IMR-90 (cell line): ENCODE measurements at places on chromosomes 6 and 20.

- H3K36me3 ChIP-seq: no peaks in the 10 kb centered on the region
- DNase-seq: no peak
- no peak overlapping the region for H3K27ac ChIP-seq
- H3K4me1 ChIP-seq: no peaks in the 10 kb centered on the region
- no peaks in the 10 kb centered on the region for H3K27me3 ChIP-seq
- no peak overlapping the region for H3K4me3 ChIP-seq
Observed at GRCh38 chr20:52601295-52601971, 370.7 kb upstream of the TSHZ2 start.

DNA sequence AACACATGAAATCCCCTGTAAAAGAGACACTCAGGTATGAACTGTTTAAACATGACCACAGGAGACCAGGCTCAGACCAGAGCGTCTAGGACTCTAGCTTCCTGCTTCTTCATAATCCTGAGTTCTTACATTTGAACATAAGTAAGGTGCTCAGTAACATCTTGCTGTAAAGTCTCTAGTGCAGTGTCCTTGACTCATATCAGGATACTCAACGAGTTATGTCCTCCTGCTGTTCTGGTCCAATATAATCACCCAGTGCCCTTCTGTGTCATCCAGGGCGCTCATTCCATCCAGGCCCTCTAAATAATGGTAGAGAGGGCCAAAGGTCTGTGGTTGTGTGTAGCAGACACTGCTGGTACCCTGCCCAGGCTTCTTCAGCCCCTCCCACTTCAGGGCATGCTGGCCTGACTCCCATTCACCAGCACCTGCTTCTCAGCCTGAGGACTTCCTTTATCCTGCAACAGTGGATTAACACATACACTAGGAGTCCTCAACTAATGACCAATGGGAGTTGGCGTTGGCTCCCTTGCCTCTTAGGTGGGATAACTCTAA is 66.8 kb upstream of the MOCS1 start:
- H3K27ac ChIP-seq: no peak overlapping the region
- H3K4me1 ChIP-seq: no peaks in the 10 kb centered on the region
- H3K27me3 ChIP-seq: no peaks in the 10 kb centered on the region

DNA sequence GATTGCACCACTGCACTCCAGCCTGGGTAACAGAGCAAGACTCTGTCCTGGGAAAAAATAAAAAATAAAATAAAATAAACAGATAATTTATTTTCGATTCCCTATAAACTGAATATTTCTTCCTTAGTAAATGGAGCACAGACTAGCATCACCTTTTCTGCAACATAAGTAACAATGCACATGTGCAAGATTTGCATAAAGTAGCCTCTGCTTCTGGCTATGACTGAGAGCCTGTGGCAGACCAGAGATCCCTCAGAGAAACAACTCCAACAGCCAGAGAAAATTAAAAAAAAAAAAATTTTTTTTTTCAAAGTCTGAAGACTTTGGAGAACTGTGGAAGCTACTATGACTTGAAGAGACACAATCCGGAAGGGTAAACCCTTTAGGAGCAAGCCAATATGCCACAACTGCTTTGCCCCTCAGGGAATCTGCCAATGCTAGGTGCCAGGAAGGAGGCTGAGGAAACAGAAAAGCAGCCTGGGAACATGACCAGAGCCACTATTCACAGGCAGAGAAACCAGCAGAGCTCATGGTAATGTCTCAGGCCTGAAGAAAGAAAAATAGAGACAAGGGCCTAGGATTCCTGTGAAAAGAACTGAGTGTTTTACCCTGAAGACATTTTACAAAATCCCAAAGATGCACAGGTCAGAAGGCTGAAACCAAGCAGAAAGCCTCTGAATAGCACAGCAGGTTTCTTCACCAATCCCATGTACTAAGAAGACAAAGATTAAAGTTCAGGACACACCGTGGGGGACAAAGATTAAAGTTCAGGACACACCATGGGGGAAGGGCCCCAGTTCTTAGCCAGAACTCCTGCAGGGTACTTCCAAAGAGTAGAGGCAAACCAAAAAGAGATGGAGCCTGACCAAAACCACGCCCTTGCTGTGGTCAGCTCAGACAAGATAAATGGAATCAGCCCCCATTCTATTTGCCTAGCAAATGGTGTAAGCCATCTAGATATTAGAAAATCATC is 25.8 kb downstream of the B4GALT5 start:
- H3K27ac ChIP-seq: no peak overlapping the region
- H3K4me1 ChIP-seq: peaks cover 10% of the 10 kb centered on the region
- no peaks in the 10 kb centered on the region for H3K27me3 ChIP-seq
- DNase-seq: no peak

GRCh38 chr6:1363298-1363697 is 26.1 kb upstream of the FOXF2 start:
- H3K4me3 ChIP-seq: no peak overlapping the region
- no peak for DNase-seq
- peaks cover 4% of the 10 kb centered on the region; the same call in 1 of the 2 replicates for H3K4me1 ChIP-seq
- H3K36me3 ChIP-seq: no peaks in the 10 kb centered on the region

- H3K27ac ChIP-seq: no peak overlapping the region
- no peaks in the 10 kb centered on the region for H3K27me3 ChIP-seq
- no peak overlapping the region for H3K4me3 ChIP-seq
- DNase-seq: peak; percentile 21
- peaks cover 8% of the 10 kb centered on the region; the same call in 1 of the 2 replicates for H3K4me1 ChIP-seq
- H3K36me3 ChIP-seq: peaks cover 9% of the 10 kb centered on the region; the same call in 1 of the 2 replicates
Observed at GRCh38 chr20:4808872-4809271, 87.2 kb downstream of the PRND start.

DNA sequence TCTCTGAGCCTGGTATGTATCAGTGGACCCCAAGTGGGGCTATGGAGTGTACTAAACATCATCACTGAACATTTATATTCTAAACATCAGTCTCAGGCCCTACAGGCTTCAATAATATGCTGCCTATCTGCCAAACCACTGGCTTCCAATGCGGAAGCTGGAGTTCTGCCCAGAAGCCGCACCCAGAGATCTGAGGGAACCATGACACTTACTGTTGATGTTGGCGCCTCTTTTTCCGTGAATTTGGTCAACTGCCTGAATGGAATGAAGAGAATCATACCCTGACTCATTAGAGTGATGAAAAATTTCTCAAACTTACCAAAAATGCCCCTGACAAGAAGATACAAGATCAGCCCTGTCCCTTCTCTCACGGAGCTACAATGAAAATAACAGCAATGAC is 66.2 kb downstream of the SLC22A23 start:
- H3K36me3 ChIP-seq: no peaks in the 10 kb centered on the region
- H3K27ac ChIP-seq: no peak overlapping the region
- H3K27me3 ChIP-seq: peaks cover 56% of the 10 kb centered on the region
- H3K4me1 ChIP-seq: no peaks in the 10 kb centered on the region
- peak; percentile 69 for DNase-seq

DNA sequence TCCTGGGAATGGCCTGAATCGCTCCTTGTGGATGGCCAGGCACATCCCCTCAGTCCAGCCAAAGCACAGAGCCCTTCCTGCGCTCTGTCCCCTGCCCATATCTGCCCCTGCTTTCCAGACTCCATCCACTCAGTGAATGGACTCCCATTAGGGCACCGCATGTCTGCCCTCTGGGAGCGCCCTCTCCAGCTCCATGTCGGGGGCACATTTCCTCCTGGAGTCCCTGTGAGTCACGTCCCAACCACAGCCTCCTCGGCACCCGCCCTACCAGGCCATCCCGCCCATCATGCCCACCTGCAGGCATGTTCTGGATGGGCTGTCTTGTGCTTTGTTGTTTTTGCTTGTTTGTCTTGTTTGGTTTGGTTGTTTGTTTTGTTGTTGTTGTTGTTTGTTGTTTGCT is 96.8 kb downstream of the PSMB1 start:
- no peak for DNase-seq
- peaks cover 2% of the 10 kb centered on the region; the same call in 1 of the 2 replicates for H3K27me3 ChIP-seq
- H3K36me3 ChIP-seq: no peaks in the 10 kb centered on the region
- H3K4me3 ChIP-seq: no peak overlapping the region
- no peak overlapping the region for H3K27ac ChIP-seq

DNA sequence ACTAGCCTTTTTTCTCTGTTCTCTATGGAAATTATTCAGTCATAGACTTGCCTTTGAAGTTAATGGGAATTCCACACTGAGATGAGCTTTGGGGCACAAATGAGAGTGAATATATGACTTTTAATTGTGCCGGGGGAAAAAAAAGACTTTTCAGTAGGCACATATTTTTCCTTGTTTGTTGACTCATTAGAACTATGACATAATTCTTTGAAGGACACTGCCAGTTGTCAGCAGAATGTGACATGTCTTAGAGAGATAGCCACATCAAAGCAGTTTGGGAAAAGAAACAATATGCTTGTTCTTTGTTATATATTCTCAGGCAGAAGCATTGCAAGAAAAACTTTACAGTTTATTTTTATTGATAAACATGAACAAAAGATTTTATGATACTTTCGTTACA is 138.3 kb downstream of the COL9A1 start:
- no peaks in the 10 kb centered on the region for H3K36me3 ChIP-seq
- no peaks in the 10 kb centered on the region for H3K27me3 ChIP-seq
- H3K4me1 ChIP-seq: no peaks in the 10 kb centered on the region
- H3K27ac ChIP-seq: no peak overlapping the region
- no peak overlapping the region for H3K4me3 ChIP-seq

DNA sequence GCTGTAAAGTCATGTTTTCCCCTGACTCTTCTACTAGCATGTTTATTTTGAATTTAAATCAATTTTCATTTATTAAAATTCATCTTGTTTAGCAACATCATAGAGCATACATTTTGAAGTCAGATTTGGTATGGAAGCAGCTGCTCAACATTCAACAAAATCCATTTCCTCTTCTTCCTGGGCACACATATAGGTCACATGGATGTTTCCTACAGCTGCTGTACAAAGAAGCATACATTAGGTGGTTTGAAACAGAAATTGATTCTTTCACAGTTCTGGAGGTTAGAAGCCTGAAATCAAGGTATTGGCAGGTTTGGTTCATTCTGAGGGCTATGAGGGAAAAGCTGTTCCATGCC is 495.2 kb downstream of the RFPL4B start:
- no peak overlapping the region for H3K4me3 ChIP-seq
- no peak overlapping the region for H3K27ac ChIP-seq
- peaks cover 4% of the 10 kb centered on the region for H3K4me1 ChIP-seq
- no peaks in the 10 kb centered on the region for H3K36me3 ChIP-seq
- no peaks in the 10 kb centered on the region for H3K27me3 ChIP-seq
